ENCODE measurements at places on chromosomes 7 and 10.

DNA sequence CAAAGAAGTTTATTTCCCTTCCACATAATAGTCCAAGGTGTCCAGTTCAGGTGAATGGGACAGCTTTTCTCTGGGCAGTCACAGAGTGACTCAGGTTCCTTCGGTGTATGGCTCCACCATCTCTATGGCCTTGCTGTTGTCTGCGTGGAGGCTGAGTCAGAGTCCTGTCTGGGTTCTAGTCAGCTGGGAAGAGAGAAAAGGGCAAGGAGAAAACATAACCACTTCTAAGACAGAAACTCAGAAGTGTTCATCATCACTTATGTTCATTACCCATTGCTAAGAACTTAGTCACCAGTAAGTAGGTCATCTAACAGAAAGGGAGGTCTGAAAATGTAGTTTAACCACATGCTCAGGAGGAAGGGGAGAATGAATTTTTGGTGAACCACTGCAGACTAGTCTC lies 32.4 kb upstream of the CCDC7 start:
- DNase-seq = no peak

GRCh38 chr10:98433881-98434732 lies 12.6 kb downstream of the HPS1 start:
- DNase-seq = no peak

GRCh38 chr10:108791030-108791429 lies 1132.3 kb downstream of the XPNPEP1 start:
- no peak for DNase-seq

DNA sequence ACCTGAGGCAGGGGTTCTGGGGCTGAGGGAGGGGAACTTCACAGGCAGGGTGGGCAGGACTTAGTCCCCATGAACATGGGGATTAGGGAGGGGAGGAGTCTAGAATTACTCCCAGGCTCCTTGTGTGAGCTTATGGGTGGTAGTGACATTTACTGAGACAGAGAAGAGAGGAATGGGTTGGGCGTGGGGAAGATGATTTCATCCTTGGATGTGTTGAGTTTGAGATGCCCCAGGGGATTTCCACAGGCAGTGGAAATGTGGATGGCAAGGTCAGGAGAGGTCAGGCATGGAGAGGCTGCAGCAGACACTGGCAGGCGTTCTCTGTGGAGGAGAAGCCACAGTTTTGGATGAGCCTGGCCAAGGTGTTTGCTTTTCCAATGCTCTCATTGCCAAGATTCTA lies 26.4 kb upstream of the GSDME start:
- DNase-seq = no peak

- no peak for DNase-seq
Measured at GRCh38 chr7:70710011-70710480, 421.9 kb upstream of the GALNT17 start.
